NCI-H2029 treated with DMSO at 0.1 percent for 48 hours (cell line): ENCODE measurements at places on chromosomes 12 and 14.

- no peak for DNase-seq
Observed at GRCh38 chr12:53427905-53428594, 4.4 kb downstream of the AMHR2 start.

DNA sequence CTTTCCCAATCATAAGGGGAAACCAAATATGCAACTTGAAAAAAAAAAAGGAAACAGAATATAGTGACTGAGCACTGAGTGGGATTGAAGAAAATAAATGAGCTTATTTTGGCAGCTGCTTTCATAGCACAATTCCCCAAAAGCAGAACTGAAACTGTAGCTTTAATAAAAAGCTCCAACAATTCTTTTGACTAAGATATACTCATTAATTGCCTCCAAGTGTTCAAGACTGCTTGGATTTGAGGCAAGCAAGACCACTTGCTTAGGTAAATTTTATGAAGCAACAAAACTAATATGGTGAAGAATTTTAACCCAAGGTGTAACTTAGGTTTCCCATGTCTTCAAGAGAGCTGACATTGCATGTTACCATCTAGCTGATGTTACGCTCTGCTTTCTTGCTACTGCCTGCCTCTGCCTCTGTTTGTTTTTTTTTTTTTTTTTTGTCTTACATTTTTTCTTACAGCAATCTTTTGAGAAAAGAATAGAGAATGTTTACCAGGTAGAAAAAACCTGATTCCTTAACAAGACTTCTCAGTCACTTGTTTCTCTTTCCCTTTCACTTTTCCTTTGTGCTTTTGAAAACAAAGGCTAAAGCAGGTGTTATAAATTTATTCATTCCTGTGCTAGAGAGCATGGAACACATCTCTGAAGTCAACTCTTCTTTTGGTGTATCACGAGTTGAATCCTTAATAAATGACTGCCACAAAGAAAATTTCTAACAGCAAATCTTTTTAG lies 134.4 kb downstream of the BCAT1 start:
- no peak for DNase-seq

DNA sequence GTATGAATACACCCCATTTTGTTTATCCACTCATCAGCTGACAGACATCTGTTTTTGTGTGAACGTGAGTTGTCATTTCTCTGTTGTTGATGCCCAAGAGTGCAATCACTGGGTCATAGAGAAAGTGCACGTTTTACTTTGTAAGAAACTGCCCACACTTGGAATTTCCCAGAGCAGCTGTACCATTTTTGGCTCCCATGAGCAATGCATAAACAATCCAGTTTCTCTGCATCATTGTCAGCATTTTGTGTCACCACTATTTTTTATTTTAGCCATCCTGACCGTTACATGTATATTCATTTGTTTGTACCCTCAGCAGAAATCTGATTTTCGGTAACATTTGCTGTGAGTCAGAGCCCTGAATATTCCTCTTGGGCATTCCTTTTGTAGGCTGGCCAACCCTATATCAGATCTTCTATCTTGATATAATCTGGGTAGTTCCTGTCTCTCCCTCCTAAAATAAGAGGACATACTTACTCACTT lies 62.7 kb downstream of the RBM19 start:
- DNase-seq, result no peak

- DNase-seq, result no peak
Observed at GRCh38 chr14:49766839-49767238, 1.1 kb upstream of the KLHDC2 start.

DNA sequence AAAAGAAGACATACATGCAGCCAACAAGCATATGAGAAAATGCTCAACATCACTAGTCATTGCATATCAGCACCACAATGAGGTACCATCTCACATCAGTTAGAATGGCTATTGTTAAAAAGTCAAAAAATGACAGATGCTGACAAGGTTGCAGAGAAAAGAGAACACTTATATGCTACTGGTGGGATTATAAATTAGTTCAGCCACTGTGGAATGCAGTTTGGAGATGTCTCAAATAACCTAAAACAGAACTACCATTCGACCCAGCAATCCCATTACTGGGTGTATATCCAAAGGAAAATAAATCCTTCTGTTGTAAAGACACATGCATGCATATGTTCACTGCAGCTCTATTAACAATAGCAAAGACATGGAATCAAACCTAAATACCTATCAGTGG lies 238.4 kb downstream of the KCNC2 start:
- no peak for DNase-seq

DNA sequence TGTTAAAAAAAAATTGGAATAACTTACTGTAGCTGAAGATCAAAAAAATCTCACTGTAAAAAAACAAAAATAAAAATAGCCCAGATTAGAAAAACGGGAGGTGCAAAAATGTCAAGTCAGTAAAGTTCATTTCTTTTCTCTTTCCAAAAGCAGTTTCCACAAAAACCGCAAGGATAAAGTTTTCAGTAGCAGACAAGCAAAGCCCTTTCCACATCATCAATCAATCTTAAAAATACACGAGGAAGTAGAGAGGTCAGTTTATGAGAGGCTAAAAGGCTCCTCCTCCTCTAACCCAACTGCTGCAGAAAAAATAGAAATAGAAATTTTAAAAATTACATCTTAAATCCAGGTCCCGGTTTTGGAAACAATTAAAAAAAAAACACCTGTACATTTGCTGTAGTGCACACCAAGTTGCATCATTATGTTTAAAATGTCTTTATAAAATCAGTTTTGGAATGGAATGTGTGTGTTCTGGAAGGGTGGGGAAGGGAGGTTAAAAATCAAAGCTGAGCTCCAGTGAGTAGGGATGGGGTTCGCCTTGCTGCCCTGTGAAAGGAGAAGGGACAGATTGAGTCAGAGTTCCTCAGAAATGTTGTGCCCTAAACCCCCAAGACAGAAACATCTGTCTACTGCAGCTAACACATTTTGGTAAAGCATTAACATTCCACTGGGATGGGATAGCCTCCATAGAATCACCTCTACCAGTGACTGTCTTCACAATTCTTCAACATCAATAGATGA lies 5.8 kb downstream of the HNRNPC start:
- no peak for DNase-seq

DNA sequence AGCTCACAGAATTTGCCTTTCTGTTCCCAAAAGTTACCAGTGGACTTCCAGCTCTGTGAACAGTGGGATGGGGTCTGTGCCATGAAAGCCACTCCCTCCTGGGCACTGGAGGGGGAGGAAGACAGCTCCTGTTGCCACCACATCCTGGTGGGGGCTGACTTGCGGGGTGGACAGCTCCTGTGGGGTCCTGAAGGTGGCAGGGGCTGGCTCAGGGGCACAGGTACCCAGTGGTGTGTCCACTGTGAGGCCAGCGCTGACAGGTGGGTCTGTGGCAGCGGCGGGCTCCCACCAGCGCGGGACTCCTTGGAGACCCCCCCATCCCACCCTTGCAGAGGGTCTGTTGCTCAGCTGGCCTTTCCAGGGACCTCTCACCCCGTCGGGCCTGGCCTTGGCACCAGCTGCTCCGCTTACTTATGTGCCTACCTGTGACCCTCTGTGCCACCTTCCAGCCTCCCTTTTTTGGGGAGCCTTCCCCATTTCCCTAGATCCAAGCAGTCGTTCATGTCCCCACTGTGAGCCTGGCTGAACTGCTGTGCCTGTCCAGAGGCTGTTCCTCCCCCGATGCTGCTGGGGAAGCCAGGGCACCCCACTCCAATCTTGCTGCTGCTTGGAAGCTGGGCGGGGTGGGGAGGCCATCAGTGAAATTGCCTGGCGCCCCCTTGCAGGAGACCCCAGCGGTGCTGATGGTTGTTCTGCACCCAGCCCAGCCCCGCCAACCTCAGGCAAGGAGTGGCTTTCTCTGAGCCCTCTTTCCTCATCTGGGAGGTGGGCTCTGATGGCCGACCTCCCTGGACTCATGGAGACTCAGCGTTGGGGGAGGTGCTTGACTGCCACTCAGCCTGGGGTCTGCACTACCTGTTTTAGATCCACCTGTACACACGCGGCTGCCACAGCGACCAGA lies 2.2 kb downstream of the TEDC1 start:
- DNase-seq, result no peak

DNA sequence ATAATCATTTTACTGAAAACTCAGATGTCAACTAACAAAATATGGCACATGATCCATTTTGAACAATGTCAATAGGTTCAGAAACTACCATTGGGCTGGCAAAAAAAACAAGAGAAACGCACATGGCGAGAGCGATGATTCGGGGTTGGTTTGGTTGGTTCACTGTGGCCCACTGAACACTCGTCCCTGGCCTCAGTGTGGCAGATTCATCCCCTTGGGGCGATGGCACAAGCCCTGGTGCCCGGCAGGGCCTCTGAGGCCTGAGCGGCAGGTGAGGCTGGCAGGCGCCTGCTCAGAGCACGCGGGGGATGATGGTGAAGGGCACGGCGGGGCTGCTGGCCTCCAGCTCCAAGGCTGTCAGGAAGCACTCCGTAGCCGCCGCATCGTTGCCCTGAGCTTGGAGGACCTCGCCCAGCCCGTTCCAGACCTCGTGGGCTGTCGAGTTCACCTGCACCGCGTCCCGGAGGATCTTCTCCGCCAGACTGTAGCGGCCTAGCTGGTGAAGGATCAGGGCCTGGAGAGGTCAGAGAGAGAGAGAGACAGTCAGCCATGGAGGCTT lies 144.3 kb downstream of the CALM1 start:
- DNase-seq, result no peak

DNA sequence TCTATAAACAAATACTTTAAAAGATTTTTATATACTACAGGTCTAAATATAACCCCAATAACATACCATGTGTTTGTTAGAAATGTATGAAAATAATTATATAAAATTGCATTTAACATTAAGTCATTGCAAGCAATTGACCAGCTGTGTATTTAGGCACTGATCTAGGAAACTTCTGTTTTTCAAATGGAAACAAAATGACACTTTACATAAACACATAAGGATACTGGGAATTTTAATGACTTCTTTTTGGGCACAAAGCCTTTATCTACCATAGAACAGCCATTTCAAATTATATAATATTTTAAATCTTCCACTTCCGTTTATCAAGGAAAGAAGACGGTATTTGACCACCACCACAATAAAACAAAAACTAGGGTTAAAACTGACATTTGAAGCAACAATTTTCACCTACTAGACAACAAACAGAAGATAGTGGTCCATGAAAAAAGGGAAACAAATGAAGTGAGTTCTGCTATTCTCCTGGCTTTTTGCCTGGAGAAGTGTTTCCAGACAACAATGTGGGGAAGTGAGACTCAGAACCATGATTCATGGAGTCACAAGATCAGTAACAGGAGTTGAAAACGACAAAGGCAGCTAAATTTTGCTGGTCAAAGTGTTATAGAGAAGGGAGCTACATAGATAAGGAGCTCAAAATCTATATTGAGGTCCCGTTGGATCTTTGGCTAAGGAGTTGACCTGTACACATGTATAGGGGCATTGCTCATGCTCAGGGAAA lies 475.1 kb downstream of the TRHDE start:
- DNase-seq, result no peak

DNA sequence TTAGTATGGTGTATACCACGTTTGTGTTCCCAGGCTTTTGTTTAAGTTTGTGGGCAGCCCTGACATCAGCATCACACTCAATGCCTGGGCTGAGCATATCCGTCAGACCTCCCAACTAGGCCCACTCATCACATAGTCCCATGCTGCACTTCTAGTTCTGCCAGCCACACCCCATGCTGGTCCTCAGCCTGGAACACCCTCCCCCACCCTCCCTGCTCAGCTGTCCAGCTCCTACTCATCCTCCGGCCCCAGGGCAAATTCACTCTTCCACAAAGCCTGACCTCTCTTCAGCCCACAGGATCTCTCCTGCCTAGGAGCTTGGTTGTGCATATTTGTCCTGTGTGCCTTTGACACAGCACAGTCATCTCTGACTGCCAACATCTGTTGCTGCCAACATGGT lies 3.9 kb upstream of the ENDOU start:
- DNase-seq, result no peak

GRCh38 chr12:92027701-92028440 lies 117.8 kb downstream of the BTG1 start:
- no peak for DNase-seq

- no peak for DNase-seq
Observed at GRCh38 chr12:47736216-47736615, 10.9 kb upstream of the ENDOU start.

- no peak for DNase-seq
Observed at GRCh38 chr14:101189962-101190560, 286.5 kb upstream of the RTL1 start.

GRCh38 chr12:47837190-47838171 lies 17.8 kb upstream of the HDAC7 start:
- peak; percentile 33 for DNase-seq

GRCh38 chr12:46458500-46459102 lies 86.0 kb upstream of the SLC38A2 start:
- DNase-seq, result no peak

DNA sequence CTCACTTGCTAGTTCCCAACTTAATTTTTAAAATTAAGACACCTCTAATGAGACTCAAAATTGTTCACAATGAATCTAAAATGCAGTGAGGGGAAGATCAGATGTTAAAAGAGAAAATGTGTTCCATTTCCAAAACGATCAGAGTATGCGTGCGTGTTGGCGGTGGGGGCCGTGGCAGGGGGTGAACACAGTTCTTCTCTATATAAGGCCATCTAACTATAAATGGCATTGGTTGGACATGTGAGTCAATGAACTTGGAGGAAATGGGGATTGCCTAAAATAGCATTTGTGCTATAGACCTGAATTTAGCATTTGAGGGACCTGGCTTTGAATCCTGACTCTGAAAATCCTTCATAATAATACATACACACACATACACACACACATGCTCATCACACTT lies 149.4 kb downstream of the FOXN3 start:
- DNase-seq, result no peak

DNA sequence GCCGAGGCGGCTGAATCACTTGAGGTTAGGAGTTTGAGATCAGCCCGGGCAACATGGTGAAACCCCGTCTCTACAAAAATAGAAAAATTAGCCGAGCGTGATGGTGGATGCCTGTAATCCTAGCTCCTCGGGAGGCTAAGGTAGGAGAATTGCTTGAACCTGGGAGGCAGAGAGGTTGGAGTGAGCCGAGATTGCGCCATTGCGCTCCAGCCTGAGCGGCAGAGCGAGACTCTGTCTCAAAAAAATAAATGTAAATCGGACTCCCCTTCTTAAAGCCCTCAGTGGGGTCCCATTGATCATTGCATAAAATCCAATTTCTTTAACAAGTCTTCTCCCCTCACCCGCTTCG lies 908 bp downstream of the TDP1 start:
- DNase-seq, result no peak

- DNase-seq, result peak; percentile 41
Observed at GRCh38 chr14:101962503-101962874, 1.9 kb upstream of the DYNC1H1 start.

GRCh38 chr12:42923583-42923982 lies 334.0 kb upstream of the PRICKLE1 start:
- no peak for DNase-seq

GRCh38 chr14:75184492-75184891 lies 8.1 kb upstream of the TMED10 start:
- no peak for DNase-seq

- no peak for DNase-seq
Observed at GRCh38 chr14:68261092-68261842, 441.7 kb downstream of the RAD51B start.

GRCh38 chr12:109879351-109880042 lies 844 bp downstream of the GLTP start:
- no peak for DNase-seq

- no peak for DNase-seq
Observed at GRCh38 chr12:76303365-76303764, 44.9 kb downstream of the BBS10 start.
